AG10803 (cell line): ENCODE measurements at places on chromosomes 11 and 22.

- peak; percentile 29 for DNase-seq
Observed at GRCh38 chr11:78961247-78961646, 386.6 kb upstream of the NARS2 start.

DNA sequence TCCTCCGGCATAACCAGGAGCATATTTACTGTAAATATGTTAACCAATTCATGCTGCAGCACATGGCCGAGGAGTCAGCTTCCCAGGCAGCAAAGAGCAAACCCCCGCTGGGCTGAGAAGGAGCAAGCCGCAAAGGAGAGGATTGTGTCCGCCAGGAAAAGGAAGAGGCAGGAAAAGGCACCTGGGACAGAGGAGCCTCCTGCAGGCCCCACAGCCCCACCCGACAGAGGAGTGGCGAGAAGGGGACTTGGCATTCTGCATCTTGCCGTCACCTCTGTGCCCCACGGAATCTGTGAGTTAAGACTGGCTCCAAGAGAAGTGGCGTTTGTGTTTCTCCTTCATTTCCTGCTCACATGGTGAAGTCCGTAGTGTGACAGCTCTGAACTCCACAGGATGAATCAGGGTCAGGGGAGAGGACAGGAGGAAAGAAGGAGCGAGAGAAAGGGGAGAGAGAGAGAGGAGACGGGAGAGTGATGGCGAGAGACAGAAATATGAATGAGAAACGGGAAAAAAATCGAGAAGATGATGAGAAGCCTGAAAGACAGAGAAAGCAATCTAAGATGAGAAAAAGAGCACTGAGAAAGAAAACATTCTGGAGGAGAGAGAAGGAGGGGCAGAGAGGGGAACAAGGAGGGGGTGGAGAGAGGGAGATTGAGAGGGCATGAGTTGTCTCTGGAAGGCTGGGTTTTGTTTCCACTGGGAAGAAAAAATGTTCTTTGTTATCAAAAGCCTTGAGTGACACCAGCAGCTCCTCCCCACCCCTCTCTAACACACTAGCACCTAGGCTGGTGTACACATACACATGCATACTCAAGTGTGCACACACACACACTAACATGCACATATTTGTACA lies 489.6 kb downstream of the MN1 start:
- DNase-seq = no peak

- DNase-seq = peak; percentile 78
Observed at GRCh38 chr11:126485021-126485792, 129.7 kb downstream of the ST3GAL4 start.

DNA sequence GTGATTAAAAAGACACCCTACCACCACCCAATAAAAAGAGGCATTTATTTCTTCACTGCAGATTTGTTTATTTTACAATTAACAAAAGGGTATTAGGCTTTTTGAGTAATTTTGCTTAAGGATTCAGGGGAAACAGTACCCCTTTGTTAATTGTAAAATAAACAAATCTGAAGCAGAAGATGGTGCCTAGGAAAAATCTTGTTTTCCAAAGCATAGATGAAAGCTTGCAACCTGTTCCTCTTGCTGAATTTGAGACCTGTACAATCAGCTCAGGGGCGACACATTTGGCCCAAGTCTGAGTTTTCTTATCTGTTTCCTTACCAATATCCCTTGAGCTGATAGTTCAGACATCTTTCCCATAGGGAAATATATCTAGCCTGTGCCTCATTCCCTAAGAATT lies 171.9 kb downstream of the GRIA4 start:
- DNase-seq = no peak

GRCh38 chr11:123478352-123478987 lies 48.4 kb downstream of the GRAMD1B start:
- peak; percentile 83 for DNase-seq

DNA sequence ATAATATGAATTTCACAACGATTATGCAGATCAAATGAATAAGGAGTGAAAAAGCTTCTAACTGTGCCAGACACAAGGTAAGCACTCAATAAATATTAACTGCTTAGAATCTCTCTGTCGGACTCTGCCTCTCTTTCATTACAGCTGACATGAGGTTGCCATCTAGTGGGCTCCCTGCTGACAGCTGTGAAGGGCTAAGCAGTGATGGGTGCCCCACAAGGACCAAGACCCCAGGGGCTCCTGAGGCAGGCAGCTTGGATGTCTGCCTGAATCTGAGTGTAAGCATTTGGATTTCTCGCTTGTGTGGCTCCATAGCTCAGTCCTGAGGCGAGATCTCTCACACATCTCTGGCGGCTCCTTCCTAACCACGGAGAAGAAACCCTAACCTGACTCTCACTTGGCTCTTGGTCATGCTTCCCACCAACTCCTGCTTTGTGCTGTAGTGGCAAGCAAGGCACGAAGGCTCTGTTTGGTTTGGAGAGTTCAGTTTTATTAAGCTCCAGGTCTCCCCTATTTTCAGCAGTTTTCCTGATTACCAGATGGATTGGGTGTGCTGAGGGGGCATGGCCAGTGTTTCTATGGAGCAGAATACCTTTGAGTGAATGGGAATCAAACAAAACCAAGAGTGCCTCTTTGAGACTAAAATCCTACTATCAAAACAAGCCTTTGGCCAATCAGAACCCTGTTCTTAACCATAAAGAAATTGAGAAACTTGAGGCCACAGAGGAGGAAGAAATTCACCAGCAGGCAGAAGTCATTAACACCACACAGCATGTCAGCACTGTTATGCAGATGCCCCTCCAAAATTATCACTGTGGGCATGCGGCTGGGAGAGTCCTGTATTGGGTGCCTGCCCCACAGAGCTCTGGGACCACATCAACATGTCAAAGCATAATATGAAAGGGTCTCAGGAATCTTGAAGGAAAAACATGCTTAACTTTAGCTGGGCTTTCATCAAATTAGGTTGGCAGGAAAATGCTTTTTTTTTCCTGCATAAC lies 152.8 kb upstream of the NTM start:
- DNase-seq = peak; percentile 9

- DNase-seq = no peak
Observed at GRCh38 chr11:34558673-34559072, 45.1 kb upstream of the ELF5 start.

DNA sequence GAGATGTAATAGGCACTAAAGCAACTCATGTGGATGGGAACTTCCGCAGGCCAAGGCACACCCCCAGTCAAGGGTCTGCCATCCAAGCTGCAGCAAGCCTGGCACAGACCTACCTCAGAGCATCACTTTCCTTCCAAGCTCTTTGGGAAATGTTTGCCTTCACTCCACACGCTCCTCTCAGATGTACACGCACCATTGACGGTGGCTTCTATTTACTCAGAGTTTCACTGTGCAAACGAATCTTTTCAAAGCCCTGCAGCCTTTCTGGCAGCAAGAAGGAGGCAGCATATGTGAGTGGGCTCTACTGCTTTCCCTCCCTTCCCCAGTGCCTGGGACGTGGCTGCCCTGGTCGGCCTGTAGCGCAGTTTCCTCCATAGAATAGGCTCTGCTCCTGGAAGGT lies 60.9 kb upstream of the USP47 start:
- DNase-seq = no peak

DNA sequence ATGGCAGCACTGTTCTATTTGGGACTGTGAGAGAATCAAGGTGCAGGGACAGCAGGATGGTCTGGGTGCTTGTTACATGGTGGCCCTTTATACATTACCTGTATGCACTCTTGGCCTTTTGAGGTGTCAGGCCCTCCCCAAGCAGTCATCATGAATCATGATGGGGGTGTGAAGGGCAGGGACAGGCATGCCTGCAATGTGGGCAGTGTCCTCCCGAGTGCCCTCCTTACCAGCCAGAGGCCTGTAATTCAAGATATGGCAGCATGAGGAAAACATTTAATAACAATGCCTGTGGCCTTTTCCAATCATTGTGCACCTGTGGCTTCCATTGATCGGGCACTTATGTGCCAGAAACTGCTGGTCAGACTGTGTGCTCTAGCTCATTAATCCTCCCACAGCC lies 25.5 kb upstream of the CYP2D6 start:
- DNase-seq = no peak
